NCI-H187 (cell line): ENCODE measurements at places on chromosomes 16 and 17.

DNA sequence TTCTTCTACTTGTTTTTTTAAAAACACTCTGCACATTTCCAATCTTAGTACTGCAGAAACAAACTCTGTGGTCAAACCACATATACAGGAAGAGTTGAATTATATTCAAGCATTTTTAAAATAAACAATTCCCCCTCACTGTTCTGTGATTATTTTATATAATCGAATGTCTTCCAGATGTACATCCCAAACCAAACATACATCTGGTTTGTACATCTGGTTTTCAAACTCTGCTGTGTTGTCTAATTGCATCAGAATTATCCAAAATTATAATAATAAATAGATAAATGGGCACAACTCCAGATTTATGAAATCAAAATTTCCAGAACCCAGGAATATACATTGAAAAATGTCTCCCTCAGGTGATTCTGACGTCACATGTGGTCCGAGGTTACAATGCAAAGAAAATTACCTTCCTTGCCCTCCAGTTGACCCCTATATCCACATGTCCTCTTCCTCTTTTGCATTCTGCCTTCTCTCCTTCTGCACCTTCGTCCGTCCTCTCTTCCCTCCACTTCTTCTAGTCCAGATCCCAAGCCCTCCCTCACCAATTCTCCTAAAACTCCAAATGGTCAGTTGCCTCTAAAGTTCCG, 13.3 kb upstream of the CCDC144A start:
- no peak for DNase-seq

GRCh38 chr16:56732832-56733231, 2.9 kb downstream of the NUP93 start:
- no peak for DNase-seq

- no peak for DNase-seq
Observed at GRCh38 chr16:24538756-24539294, 541 bp upstream of the RBBP6 start.

GRCh38 chr17:21239680-21240368, 13.4 kb downstream of the NATD1 start:
- DNase-seq, result no peak

DNA sequence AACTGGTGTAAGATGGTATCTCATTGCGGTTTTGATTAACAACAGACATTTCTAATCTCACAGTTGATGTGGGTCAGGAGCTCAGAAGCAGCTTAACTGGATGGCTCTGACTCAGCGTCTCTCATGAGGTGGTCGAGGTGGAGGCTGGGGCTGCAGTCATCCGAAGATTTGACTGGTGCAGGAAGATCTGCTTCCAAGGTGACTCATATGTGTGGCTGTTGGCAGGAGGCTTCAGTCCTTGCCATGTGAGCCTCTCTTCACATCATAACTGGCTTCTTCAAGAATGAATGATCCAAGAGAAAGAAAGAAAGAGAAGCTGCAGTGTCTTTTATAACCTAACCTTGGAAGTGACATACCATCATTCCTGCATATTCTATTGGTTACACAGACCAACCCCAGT, 376.1 kb downstream of the SEC14L1 start:
- DNase-seq, result no peak

DNA sequence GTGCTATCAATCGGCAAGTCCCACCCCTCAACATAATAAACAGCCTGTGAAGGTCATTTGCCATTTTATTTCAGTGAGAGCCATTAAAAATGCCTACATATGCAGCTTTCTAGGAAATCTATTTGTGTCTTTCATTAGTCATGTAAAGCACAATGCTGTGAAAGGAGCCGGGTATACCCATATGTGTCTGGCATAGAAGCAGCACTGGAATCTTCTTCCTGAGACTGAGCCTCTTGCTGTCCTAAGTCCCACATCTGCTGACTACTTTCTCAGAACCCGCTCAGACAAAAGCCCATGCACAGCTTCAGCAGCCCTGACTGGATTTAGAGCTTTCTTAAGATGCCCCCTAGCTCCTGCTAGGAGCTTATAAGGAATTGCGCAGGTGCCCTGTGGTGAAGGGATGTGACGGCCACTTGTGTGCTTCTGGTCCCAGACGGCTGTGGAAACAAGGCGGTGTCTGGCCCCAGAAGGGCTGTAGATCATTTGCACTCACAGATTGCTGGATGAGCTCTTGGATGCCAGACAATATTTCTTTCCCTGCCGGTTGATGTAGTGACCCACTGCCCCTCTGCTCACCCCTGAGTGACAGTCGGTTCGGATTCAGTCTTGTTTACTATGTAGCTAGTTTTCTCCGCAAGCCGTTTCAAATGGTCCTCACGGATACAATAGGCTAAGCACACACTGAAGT, 172.2 kb downstream of the ANKFN1 start:
- no peak for DNase-seq

DNA sequence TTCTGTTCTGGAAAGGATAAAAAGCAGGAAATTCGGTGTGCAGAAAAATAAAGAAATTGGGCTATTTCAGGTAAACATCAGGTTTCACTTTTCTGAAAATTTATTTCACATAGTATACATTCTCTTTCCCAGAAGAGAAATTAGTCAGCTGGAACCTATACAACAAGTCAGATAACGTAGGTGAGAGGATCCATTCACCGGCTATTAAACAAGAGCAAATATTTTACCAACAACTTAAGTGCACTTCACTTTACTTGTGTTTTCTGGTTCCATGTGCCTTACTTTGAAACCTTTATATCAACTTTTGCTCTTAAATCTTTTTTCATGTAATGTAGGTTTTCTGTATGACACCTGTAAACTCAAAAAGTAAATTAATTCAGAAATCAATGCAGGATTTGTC, 839.7 kb downstream of the CDH11 start:
- DNase-seq, result no peak

GRCh38 chr16:53068423-53068833, 13.6 kb downstream of the CHD9 start:
- DNase-seq, result no peak

- no peak for DNase-seq
Observed at GRCh38 chr17:48553826-48554225, 8.9 kb upstream of the HOXB2 start.

DNA sequence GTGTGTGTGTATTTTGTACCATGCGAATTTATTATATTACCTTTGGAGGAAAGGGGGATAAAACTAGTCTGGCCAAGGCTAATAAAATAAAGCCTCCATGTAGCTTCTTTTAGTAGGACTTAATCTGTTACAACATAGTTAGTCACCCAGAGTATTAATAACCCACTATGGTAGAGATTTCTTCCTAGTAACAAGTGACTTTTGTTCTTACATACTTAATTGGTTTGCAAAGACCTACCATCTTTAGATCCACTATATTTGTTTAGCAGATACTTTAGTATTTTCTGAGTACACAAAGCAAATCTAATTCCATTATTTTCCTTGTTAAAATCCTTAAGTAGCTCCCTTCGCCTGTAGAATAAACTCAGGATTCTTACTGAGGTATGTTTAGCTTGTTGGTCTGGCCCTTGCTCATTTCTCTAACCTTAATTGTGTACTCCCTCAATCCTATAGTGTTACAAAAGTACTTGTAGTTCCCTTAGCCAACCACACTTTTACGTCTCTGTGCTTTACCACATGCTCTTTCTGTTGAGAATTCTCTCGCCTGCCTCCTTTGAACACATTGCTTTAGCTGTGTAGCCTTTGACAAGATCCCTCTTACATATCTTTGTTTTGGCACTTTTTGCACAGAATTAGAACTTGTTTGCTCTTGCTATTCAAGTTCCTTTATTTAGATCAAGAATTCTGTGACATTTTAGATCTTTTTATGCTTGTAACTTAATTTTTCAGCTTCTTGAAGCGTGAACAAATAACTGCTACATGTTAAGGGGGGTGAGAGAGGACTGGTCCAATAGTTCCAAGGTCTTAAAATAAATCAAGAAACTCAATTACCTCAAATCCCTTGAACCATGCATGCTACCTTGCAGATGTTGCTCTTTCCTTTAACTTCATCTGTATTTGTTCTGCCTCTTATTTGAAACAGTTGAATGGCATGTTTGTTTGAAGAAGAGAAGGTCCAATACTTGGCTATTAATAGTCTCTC, 23.8 kb downstream of the CLTC start:
- DNase-seq, result no peak

DNA sequence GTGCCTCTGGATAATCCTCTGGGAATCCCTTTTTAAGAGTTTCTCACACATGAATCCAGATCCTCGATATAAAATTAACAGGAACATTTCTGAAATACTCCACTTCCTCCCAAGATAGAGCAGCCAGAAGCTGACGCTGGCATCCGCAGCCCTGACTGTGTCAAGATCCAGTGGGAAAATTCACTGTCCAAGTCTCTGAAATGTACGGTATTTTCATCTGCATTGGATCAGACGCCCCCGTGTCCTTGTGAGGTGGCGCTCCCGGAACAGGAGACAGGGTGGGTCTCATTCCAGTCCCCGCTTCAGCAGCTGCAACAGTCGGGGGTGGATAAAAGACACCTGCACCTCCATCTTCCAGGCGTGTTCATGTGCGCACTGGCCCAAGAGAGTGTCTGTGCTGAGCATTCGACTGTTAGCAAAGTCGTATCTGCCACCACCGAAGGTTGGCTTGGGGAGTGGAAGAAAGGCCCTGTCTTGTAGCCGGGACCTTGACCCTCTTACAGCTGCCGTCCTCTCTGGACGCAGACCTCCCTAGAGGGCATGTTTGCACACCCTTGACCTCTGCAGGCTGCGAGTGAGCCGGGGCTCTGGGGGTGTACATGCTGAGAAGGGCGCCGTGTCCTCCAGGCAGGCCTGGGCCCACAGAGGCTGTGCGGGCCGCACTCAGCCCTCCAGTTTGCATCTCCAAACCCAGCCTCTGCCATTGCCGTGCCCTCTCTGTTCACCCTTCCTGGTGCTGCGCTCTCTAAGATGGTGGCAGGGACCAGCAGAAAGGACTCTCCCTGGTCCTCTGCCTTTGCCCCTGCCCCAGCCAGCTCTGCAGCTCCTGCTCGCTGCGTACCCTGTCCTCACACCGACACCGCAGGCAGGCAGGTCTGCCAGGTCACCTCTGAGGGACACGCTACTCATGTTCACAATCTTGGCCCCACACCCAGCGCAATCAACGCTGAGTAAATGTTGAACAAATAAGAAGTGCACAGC, 72.0 kb upstream of the CHMP6 start:
- DNase-seq, result no peak

- no peak for DNase-seq
Observed at GRCh38 chr16:50821586-50821985, 79.7 kb downstream of the CYLD start.

DNA sequence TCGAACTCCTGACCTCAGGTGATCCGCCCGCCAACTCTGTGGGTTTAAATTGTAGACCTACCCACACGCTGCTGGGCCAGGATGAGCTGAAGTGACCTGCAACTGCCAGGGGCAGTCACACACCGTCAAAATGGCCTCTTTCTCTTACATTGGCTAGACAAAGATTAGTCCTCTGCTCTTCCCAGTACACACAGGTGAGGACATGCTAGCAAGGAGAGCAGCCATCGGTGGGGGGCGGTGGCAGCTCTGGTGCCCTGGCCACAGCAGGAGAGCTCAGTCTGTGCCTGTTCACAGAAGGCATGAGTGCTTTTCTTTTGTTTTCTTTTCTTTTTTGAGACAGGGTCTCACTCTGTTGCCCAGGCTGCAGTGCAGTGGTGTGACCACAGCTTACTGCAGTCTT, 29.7 kb downstream of the WIPI1 start:
- no peak for DNase-seq

DNA sequence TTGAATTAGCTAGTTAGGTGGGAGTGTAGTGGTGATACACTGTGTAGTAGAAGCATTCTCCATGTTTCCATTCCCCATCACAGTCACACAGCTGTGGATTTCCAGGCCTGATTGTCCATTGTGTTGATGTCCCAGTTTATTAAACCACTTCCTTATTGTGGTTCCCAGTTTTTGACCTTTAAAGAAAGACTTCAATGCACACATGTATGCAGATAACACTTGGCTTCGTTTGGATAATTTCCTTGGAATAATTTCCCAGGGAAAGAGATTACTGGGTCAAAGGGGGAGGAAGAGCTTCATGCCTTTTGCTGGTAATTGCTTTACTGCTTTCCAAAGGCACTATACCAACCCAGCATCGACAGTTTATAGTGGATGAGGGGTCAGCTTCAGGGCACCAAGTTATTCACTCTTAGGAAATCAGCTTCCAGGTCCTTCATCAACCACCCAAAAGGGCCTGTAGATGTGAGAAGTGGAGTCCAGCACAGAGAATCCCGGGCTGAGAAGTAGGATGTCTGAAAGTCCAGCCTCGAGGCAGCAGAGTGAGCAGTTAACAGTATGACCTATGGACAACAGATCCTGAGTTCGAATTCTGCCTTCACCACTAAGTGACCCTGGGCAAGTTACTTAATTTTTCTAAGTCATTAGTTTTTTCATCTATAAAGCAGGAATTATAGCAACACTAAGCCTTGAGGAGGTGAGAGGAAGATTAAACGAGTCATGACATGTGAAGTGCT, 31.3 kb upstream of the TNS4 start:
- no peak for DNase-seq

DNA sequence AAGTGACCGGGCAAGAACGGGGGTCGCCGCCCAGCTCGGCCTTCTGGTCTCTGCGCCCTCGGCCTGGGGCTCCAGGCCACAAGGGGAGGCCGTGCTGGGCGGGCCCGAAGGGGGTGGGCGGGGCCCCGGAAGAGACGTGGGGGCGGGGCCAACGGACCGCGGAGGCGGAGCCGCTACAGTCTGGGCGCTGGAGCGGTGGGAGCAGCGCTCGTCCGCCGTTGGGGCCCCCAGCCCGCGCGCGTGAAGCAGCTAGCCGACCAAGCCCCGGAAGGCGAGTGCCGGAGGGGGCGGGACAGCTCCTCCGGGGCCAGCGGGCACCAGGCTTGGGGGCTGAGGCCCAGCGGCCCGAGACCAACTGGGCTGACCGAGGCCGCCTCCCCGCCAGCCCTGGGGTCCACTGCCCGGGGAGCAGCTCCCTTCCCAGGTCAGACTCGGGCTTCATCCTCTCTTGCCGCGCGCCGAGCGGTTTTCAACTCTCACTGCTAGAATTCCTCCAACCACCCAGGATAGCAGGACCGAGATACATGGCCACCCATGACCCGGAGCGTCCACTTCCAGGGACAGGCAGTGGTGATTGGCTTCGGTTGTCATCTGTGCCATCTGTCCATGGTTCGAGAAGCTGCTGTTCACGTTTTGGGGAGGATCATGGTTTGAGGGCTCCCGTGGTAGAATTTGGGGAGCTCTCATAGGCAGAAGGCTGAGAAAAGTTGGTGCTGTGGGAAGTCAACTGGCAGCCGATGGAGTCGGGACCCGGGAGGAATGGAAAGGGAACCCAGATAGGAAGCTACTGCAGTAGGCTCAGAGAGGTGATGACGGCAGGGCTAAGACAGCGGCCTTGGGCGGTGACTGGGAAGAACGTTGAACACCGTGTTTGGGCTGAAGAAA, 44.6 kb upstream of the LCMT1 start:
- peak; percentile 15 for DNase-seq

DNA sequence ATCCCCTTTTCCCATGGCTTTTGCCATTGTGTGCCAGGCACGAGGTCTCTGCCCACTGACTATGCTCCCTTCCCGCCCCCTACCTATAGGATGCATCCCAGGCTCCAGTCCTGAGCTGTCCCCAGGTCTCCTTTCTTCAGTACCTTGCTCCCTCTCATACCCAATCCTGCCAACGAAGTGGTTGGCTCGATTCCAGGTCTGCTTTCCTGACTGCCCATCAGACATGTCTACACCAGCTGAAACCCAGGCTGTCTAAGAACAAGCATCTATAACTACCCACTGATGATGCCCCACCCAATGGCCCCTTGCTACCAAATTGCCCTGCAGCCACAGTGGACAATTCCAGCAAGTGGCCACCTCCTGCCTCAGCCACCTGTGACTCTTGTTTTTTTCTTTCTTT, 479.1 kb downstream of the SOX9 start:
- DNase-seq, result no peak
